ENCODE measurements at places on chromosomes 13 and 19.

DNA sequence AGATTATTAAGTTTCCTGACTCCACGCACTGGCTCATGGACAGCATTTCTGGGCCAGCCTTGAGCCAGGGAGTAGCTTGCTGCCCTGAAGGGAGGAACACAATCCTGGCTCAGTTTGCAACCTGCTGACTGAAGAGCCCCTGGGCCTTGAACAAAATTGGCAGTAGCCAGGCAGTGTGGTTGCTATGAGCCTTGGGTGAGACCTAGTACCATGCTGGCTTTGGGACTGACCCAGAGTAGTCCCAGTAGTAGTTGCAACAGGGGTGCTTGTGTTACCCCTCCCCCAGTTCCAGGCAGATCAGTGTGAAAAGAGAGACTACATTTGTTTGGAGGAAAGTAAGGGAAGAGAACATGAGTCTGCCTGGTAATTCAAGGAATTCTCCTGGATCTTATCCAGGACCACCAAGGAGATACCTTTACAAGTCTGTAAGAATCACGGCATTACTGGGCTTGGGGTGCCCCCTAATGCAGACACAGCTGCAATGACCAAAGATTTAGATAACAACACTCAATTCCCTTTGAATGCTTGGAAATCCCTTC lies 22.0 kb downstream of the ITGBL1 start:
- DNase-seq: no peak

DNA sequence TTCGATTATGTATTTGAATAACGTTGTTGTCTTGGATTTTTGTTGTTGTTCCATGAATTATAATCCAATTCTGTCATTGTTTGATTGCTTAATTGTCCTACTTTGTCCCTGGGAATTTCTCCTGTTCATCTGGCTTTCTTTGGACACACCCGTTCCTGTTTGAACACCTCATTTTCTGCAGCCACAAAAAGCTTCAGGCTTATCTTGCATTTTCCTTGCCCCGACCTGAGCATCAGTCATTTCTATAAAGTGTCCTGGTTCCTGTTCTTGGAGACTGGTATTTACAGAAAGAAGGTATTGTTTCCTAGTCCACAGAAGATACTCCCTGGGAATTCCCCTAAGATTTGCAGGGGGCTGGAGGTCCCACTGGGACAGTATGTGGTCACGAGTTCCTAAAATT lies 731.8 kb upstream of the ARGLU1 start:
- no peak for DNase-seq

GRCh38 chr19:37999309-38000213 lies 92.6 kb downstream of the SIPA1L3 start:
- DNase-seq: no peak

DNA sequence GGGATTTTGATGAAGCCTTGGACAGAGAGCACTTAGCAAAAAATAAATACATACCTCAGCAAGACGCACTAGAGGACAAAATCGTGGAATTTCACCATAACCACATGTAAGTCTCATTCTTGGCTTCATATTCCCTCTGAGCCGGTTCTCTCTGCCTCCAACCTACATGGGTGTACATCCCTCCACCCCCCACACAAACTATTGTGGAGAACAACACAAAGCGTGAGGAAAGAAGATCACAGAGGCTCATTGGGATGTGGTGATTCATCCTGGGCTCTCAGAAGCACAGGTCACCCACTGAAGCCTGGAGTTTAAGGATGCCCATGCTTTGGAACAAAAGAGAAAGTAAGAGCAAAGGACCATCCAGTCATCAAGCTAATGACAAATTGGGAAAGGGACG lies 192.2 kb downstream of the STK24 start:
- DNase-seq: no peak
